ENCODE measurements at places on chromosomes 12 and 14. TPM values are rescaled to one million over a fixed set of nuclear protein-coding genes. Genes with fewer than 3 reads are reported as not detected.

BEGAIN gene
- 1.5 TPM for total RNA-seq

CFAP54 gene
- total RNA-seq = 0.62 TPM

CLEC4C gene
- total RNA-seq = not detected

MYF5 gene
- not detected for total RNA-seq

PLEKHD1 gene
- 0.19 TPM for total RNA-seq

RBMS2 gene
- total RNA-seq = 4.0 TPM

RSRC2 gene
- 71.2 TPM for total RNA-seq

TAS2R42 gene
- total RNA-seq = not detected

NID2 gene
- total RNA-seq = 3.7 TPM

PCNX4 gene
- total RNA-seq = 31.1 TPM

CCDC177 gene
- total RNA-seq = not detected

CCDC196 gene
- not detected for total RNA-seq

PTPN6 gene
- 18.9 TPM for total RNA-seq

EDDM3A gene
- not detected for total RNA-seq

GARIN6 gene
- not detected for total RNA-seq

LMO3 gene
- 0.15 TPM for total RNA-seq

IGF1 gene
- 0.23 TPM for total RNA-seq

LGR5 gene
- total RNA-seq = not detected

TSPAN9 gene
- 18.7 TPM for total RNA-seq

MUCL1 gene
- total RNA-seq = 1.1 TPM

KRT80 gene
- 39.6 TPM for total RNA-seq

ACVRL1 gene
- total RNA-seq = 2.0 TPM

KRT81 gene
- not detected for total RNA-seq

KRT78 gene
- total RNA-seq = 481 TPM

CMKLR1 gene
- total RNA-seq = 0.19 TPM

TSHR gene
- not detected for total RNA-seq
